NB4 (cell line): ENCODE measurements at places on chromosomes 4 and X.

DNA sequence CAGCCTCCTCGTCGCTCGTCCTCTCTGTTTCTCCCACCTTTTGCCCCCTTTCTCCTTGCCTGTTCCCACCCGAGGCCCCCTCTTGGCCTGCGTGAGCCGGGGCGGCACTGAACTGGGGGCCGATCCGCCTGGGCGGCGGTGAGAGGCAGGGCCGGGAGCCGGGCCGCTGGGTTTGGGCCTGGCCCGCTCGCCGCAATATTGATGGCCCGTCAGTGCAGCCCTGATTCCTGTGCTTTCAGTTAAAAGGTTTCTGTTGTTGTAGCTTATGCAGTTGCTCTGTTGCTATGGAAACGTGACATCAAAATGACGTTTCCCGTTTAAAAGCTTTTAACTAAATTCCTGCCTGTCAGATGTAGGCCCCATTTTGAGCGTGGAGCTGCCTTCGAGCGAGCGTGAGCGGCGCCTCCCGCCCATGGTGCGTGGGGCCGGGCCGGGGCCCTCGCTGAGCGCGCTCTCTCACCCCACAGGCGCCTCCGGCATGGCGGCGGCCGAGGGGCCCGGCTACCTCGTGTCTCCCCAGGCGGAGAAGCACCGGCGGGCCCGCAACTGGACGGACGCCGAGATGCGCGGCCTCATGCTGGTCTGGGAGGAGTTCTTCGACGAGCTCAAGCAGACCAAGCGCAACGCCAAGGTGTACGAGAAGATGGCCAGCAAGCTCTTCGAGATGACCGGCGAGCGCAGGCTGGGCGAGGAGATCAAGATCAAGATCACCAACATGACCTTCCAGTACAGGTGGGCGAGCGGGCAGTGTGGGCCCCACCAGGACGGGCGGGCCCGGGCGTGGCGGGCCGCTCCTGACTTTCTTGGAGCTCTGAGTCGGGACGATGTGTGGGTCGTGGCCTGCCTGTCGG, at the start of gene MSANTD1:
MSANTD1 (plus strand) TSS at position 349 of the 851 bp plus-strand sequence; CDS start at position 413, 64 bp downstream.
- DNase-seq = peak; percentile 33

- peak; percentile 46 for DNase-seq
Measured at GRCh38 chr4:173128199-173128890, 40.3 kb upstream of the GALNT7 start.

GRCh38 chrX:56762220-56762619, 33.2 kb downstream of the NBDY start:
- no peak for DNase-seq

- no peak for DNase-seq
Measured at GRCh38 chrX:39983715-39984114, 114.0 kb downstream of the BCOR start.

DNA sequence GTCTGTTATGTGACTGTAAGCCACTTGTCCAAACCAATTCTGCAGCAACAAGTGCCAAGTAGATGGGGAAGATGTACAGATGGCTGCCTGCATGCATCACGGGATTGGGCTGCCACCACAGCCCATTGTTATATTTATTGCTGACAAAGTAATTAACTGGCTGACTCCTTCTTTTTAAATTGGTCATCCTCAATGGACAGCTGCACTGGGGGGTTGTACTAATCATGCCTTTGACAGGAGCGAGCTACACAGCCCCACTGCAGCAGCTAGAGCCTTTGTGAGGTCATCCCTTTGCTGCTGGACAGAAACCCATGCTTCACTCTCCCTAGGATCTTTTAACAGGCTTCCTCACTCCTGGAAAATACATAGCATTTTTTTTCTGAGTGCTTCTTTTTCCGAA, 146.7 kb upstream of the CXXC4 start:
- no peak for DNase-seq
